ENCODE measurements at places on chromosomes 4 and X.

GRCh38 chr4:151202851-151203455 is 74.0 kb upstream of the PRSS48 start:
- no peak for DNase-seq

GRCh38 chr4:136864604-136865185 is 667.6 kb downstream of the PCDH18 start:
- no peak for DNase-seq

GRCh38 chr4:67762086-67762485 is 7.9 kb upstream of the GNRHR start:
- DNase-seq: no peak

- DNase-seq: no peak
Observed at GRCh38 chrX:155767051-155767875, 113.9 kb upstream of the VAMP7 start.

DNA sequence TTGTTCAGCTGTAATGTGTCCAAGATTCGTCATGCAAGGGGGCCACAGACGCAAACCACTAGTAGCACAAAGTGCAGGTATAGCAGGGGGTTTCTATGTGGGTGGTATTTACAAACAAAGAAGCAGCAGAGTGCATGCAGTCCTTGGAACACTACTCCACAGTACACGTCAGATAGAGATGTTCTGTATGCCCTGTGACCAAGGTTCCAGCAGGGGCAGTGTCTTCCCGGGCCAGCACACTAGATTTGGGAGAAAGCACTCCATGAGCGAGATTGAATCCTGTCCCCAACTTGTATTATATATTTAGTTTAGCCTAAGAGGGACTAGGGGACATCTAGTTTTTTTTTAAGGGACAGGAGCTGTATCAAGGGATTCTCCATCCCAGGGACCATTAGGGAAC is 54.4 kb upstream of the ESX1 start:
- DNase-seq: no peak

DNA sequence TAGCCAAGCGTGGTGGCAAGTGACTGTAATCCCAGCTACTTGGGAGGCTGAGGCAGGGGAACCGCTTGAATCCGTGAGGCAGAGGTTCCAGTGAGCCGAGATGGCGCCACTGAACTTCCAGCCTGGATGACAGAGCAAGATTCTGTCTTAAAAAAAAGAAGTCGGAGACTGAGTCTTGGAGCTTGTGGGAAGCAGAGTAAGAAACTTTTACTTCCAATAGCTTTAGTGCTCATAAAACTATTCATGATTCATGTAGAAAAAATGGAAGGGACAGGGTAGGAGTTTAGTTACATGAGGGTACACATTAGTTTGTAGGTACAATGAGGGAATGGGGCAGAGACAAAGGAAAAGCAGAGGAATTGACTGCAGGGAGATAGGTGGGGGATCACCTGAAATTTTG is 19.3 kb downstream of the RAP2C start:
- DNase-seq: no peak

All from stimulated activated CD8-positive, alpha-beta memory T cell treated with anti-CD3 and anti-CD28 coated beads, Interleukin-4, amount 100 ng/mL, for 1 hour (primary cell).